ENCODE measurements at places on chromosomes 16 and 17.

GRCh38 chr17:74803388-74803930 is 27.3 kb upstream of the NAT9 start:
- no peak for DNase-seq

- no peak for DNase-seq
Observed at GRCh38 chr16:85105475-85105874, 6.8 kb downstream of the CIBAR2 start.

- no peak for DNase-seq
Observed at GRCh38 chr16:2299121-2299914, 31.4 kb upstream of the RNPS1 start.

- DNase-seq, result no peak
Observed at GRCh38 chr17:57889892-57890856, 40.3 kb upstream of the MRPS23 start.

DNA sequence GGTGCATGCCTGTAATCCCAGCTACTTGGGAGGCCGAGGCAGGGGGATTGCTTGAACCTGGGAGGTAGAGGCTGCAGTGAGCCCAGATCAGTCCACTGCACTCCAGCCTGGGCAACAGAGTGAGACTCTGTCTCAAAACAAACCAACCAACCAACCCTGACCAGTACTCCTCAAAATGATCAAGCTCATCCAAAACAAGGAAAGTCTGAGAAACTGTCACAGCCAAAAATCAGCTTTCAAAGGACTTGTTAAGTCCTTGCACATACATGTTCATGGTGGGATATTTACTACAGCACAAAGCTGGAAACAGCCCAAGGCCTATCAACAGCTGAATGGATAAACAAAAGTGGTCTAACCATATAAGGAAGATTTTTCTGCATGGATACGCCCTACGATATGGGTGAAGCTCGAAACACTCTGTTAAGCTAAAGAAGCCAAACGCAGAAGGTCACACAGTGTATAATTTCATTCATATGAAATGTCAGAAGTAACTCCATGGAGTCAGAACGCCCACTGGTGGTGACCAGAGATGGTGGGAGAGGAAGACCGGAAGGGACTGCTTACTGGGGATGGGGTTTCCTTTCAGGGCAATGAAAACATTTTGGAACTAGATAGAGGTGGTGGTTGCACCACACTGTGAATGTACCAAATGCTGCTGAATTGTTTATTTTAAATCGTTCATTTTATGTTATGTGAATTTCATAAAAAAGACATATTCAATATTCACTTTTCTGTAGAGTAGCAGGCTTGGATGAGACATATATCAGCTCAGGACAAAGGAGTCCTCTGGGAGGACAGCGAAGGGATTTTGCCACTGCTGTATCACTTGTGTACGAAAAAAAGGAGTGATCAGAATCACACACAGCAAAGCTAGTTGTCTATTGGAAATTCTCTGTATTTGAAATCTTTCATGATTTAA is 17.7 kb downstream of the CCL17 start:
- no peak for DNase-seq

DNA sequence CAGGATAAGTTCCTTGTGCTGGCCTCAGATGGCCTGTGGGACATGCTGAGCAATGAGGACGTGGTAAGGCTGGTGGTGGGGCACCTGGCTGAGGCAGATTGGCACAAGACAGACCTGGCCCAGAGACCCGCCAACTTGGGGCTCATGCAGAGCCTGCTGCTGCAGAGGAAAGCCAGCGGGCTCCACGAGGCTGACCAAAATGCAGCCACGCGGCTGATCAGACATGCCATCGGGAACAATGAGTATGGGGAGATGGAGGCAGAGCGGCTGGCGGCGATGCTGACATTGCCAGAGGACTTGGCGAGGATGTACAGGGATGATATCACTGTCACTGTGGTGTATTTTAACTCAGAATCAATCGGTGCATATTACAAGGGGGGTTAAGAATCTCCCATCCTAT is 5.2 kb downstream of the PDP2 start:
- no peak for DNase-seq

DNA sequence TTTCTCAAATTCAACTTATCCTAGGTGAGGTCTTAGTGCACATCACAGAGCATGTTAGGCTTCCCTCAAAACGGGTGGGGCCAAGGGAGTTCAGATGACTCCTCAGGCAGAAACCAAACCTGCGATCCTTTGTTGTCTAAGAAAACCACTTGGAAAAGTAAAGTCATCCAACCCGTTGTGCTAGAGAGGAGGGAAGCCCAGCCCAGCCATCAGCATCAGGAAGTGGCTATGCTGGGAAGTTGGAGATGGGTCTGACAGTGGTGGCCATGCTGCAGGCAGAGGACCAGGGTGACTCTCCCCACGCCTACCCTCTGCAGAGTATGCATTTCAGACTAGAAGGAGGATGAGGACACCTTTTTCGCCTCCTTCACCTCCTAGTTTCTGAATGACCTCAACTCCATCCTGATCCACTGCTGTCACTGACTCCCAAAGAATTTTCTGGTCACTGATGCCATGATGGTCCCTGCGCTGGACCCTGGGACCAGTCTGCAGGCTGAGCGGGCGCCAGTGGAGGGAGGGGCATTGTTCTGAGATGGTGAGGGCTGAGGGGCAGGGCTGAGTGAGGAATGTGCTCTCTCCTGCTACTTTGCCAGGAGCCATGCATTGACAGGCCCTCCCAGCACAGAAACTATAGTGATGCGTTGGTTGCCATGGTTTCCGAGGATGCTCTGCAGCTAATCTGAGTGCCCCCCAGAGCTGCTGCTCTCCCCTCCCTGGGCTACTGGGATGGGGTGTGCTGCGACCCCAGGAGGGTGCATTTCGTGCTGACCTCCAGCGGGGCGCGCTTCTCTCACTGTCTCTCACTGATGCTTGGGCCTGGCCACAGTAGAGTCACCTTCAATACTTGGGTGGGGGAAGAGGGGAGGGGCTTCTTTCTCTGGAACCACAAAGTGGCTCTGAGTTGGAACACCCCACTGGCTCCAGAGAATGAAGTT is 20.4 kb downstream of the ALOX12B start:
- no peak for DNase-seq

DNA sequence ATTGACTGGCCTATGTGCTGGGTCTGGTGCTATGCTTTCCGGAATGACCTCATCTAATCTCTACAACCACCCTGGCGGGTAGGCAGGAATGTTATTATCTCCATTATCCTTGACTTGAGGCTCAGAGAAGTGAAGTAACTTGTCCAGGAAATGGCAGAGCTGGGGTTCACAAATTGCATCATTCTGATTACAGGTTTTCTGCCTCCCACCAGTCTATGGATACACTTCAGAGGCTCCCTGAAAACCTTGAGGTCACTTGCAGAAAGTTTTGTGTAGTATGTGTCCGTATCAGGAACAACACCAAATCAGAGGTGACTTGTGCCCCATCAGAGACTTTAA is 19.1 kb downstream of the NOD2 start:
- no peak for DNase-seq

GRCh38 chr16:58056580-58056979 is 31.0 kb downstream of the MMP15 start:
- no peak for DNase-seq

DNA sequence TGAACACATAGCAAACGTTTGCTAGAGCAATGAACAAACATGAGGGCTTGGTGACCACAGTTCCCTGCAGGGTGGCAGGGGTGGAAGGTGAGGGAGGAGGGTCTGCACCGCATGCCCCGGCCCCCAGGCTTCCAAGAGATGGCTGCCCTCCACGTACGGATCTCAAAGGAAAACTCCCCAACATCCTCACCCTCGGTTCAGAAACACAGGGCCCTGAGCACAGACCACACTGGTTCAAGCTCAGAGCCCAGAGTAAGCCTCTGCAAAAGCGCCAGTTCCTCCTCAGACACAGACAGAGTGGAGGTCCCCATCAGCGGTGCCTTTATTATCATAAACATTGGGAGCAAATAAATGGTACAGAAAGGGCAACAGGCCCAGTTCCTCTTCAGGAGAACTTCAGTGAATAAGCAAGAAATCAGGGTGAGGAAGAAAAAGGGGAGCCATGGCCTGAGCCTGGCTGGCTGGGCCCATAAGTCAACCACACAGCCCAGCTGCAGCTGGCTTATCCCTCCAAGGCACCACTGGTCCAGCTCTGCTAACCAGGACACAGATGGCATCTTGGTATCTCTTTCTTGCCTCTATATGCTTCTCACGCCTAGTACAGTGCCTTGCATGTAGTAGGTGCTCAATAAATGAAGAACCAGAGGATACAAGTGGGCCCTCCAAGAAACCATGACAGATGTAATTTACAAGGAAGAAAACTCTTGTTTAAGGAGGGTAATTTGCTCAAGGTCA is 11.0 kb downstream of the MPO start:
- no peak for DNase-seq

DNA sequence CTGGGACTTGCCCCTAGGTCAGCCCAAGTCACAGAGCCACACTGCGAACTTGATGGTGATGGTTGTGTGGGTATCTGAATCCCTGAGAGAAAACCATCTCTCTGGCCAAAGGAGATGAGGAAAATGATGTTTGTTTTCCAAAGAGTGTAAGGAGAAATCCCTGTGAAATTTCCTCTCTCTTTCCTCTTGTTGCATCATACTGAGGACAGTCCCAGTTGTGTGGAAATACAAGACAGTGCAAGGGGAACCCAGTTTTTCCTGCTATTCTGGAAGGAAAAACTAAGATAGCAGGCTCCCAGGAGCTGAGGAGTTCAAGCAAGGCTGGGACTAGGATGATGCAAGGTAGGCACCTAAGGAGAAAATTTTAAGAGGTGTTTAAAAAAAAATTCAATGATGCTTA is 86.8 kb upstream of the TOM1L1 start:
- no peak for DNase-seq

DNA sequence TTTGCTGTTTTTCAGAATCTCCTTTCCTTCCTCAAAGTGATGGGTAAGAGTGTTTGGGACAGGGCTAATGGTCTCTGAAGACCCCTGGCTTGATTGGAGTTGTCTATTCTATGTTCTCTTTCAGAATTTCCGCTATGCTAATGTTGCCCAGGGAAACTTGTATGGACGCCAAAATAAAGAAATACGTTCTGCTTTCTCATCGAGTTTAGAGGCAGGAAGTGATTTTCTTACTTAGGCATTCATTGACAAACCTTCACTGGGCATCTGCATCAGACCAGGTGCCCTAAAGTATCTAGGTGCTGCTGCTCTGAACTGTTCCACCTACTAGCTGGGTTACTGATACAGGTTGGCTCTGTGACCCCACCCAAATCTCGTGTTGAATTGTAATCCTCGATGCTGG is 787.9 kb upstream of the EEF2KMT start:
- DNase-seq, result no peak

GRCh38 chr16:73319737-73320136 is 271.8 kb upstream of the ZFHX3 start:
- DNase-seq, result no peak

GRCh38 chr16:71421911-71422310 is 19.9 kb downstream of the TLE7 start:
- peak; percentile 18 for DNase-seq

GRCh38 chr16:23223368-23223767 is 40.8 kb downstream of the SCNN1G start:
- no peak for DNase-seq

- no peak for DNase-seq
Observed at GRCh38 chr17:28755486-28755885, 11.7 kb downstream of the TRAF4 start.

GRCh38 chr16:8796469-8797363 is 723 bp downstream of the TMEM186 start:
- no peak for DNase-seq

Measured in activated T-helper 2 cell treated with anti-CD3 and anti-CD28 coated beads, Interferon-gamma antibody, Interleukin-2, Interleukin-4, amounts not matched to agents 10 μg/mL and 5 μg/mL and 100 μg/mL, durations not matched to agents 14 hours and 24 hours and 36 hours (primary cell).